ENCODE measurements at places on chromosomes 6 and 20. TPM values are rescaled to one million over a fixed set of nuclear protein-coding genes. Genes with fewer than 3 reads are reported as not detected.

GRCh38 chr6:36699348-36699747 lies 1.7 kb downstream of the RAB44 start:
- H3K4me1 ChIP-seq: no peaks in the 10 kb centered on the region
- H3K27ac ChIP-seq: no peak overlapping the region
- no peak overlapping the region for H3K4me3 ChIP-seq
- no peaks in the 10 kb centered on the region for H3K27me3 ChIP-seq
- no peaks in the 10 kb centered on the region for H3K36me3 ChIP-seq

DNA sequence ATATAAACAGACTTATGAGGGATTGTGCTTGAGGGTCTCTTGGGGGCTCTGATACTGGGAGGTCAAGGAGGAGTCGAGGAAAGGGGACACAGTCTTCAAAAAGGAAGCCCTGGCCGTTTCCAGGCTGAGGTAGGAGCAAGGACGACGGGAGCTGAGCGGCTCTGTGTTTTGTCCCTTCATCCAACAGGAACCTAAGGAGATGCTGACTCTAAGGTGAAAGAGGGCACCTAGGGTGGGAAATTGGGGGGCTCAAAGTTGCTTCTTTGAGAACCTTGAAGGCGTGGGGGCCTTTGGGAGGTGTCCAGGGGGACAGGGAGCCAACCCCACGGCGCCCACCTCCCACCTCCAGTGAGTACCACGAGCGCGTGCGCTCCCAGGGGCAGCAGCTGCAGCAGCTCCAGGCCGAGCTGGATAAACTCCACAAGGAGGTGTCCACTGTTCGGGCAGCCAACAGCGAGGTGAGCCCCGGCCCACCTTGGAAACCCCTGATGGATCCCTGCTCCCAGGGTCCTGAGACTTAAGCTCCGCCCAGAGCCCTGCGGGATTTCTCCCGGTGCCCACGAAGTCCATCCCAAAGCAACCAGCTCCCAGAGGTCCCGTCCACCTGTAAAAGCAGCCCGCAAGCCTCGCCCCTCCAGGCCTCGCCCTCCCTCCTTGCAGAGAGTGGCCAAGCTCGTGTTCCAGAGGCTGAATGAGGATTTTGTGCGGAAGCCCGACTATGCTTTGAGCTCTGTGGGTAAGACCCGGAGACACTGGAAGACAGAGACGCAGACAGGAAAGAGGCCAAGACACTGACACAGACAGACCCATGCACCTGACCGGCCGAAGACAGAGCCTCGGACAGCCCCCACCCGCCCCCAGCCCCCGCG lies 2.9 kb downstream of the SPAG4 start:
- H3K4me3 ChIP-seq: peak overlapping the region; percentile 71
- no peaks in the 10 kb centered on the region for H3K36me3 ChIP-seq
- peak overlapping the region; percentile 85 for H3K27ac ChIP-seq

- no peak overlapping the region for H3K4me3 ChIP-seq
- H3K27me3 ChIP-seq: no peaks in the 10 kb centered on the region
- H3K27ac ChIP-seq: no peak overlapping the region
- no peak for DNase-seq
- no peaks in the 10 kb centered on the region for H3K36me3 ChIP-seq
Measured at GRCh38 chr20:17683218-17684076, 1.4 kb upstream of the RRBP1 start.

- no peaks in the 10 kb centered on the region for H3K36me3 ChIP-seq
- DNase-seq: no peak
- no peaks in the 10 kb centered on the region for H3K27me3 ChIP-seq
- H3K4me3 ChIP-seq: no peak overlapping the region
Measured at GRCh38 chr6:48535582-48536009, 424.6 kb upstream of the PTCHD4 start.

DNA sequence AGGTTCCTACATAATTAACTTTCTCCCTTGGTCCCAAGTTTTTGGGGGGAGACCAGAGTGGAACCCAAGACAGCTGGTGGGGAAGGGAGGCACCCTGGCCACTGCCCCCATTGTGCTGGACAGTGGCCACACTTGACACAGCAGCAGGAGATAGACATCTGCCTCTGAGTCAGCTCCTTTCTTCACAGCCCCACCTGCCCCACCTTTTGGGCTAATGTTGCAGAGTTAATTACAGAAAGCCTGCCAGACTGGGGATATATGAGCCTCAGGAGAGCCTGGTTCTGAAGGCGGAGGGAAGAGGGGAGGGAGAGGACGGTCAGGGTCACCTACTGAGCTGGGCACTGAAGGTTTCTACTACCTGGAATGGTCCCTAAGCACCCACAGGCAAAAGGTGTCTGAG lies 50.6 kb downstream of the MAFB start:
- no peaks in the 10 kb centered on the region for H3K36me3 ChIP-seq
- no peak overlapping the region for H3K27ac ChIP-seq
- H3K4me1 ChIP-seq: no peaks in the 10 kb centered on the region
- no peak for DNase-seq

The OR2H2 gene
- not detected for total RNA-seq
